Stimulated activated CD4-positive, alpha-beta T cell treated with anti-CD3 and anti-CD28 coated beads, Interleukin-1b, Interleukin-23, amount 100 ng/mL, for 24 hours (primary cell): ENCODE measurements at places on chromosomes 5 and 9.

DNA sequence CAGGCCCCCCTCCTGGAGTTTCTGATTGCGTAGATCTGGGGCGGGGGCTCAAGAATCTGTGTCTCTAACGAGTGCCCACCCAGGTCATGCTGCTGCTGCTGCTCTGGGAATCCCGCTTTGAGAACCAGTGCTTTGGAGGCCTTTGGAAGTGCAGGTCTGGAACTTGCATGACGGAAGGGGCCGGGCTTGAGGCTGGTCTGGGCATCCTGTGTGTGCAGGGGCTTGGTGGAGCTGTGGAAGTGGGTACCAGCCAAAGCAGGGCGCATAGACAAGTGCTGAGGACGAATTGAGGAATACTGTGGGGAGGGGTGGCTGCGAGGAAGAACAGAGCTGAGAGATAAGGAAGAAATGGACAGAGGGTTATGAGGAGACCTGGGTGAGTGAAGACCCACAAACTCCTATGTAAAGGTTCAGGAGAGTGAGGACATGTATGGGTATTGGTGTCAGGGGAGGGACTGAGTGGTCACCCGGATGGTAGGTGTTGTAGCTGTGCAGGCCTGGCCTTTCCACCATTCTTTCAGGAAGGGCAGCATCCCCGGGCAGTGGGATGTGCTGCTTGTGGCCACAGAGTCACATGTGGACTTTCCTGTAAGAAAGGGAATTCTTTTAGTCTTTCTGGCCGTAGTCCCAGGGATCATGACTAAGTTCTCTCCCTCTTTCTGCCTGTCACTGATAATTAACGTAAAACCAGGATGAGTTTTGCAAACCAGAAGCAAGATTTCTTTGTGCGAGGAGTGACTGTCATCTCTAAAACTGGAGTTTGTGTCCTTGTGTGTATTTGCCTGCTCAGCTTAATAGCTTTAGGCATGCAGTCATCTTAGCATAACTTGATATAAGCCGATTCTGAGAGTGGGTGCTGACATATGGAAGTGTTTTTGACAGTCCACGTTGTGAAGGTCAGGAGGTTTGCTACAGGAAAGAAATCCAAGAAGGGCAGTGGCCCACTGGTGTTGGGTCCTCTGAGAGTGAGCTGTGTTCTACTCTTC, 43.3 kb upstream of the TJP2 start:
- DNase-seq = no peak

DNA sequence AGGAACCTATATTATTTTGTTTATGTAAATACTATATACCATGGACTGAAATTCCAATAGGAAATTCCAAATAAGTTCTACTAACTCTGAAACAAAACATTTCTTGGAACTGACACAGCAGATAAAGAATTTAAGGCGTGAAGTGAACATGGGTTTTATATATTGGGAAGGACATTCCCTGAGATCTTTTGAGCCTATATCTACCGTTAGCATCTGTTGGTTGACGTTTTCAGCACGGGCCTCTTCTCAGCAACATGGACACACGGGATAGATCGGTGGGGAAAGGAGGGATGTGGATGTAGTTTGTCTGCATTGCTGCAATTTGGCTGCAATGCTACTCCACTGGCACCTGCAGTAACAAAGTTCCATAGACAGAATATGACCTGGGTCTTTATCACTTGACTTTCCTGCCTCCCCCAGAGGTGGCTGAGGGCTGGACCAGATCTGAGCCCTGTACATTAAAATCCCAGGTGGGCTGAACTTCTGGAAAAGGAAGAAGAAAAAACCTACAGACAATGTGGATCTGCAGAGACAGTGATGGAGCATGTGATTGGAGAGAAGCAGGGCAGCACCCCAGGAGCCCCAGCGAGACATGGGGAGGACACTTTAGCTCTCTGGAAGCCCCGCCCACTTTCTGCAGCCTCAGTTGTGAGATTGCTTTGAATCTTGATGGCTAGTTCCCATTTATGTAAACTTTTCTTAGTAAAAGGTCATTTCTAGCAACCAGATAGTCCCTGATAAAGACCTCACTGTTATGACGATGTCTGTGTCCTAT, 91.2 kb upstream of the CPEB4 start:
- no peak for DNase-seq

DNA sequence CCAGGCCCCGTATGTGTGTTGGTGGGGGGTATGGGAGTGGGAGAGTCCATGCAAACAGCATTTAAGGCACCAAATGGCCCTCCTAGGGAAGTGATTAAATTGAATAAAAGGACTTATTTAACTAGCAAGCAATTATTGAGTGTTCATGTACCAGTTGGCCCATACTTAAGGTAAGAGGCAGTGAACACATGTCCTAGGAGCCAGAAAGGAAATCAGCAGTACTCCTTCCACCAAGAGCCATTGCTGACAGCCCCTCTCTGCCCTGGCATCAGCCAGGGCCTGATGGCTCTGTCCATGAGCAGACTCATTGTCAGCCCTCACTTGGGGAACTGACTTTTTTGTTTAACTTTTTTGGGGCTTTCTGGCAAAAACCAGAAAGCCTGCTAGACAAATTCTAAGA, 10.4 kb upstream of the SHROOM1 start:
- DNase-seq = no peak

GRCh38 chr9:21817176-21817575, 14.7 kb downstream of the MTAP start:
- no peak for DNase-seq

GRCh38 chr9:77832639-77833038, 184.5 kb upstream of the GNA14 start:
- no peak for DNase-seq

DNA sequence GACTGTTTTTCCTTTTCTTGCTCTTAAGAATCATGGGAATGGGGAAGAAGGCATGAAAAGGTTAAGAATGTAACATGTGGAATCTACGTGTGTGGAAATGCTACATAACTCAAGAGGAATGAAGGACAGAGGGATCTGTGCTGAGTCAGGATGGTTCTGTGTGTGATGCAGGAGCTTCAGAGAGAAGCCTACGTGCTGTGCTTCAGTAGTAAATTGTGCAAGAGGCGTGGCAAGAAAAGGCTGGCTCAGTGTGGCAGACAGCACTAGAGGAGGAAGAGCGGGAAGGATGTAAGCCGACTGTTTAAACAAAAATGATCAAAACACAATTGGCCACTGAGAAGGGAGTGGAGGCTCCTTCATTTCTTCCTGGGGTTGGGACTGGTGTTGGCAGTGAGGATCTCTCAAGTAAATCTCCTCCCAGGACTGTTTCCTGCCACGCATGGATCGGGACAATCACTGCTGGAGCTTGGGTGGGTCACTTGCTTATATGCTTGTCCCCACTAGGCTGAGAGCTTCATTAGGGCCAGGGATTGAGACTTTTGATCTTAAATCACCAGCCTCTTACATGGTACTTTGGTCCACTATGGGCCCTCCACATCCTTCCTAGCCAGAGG, 59.4 kb upstream of the BASP1 start:
- no peak for DNase-seq

- no peak for DNase-seq
These were observed 47.1 kb downstream of the SH3PXD2B start for GRCh38 chr5:172407241-172407691.

DNA sequence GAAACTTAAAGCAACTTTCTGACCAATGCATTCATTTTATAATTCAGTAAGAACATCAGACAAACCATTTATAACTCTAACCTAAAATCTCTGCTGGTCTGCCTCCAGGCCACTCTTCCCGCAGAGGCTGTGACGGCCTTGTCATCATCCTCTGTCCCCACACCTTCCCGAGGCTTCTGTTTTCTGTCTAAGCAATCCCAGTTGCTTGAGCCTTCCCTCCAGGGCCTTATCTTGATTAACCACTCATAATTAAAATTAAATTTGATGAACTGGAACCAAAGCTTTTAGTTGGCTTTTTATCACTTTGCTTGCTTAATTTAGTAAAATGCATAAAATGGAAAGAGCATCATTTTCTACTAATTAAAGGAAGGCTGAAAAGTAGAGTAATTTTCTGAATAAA, 312.4 kb downstream of the DIRAS2 start:
- DNase-seq = no peak

GRCh38 chr9:69577123-69577522, 95.0 kb downstream of the APBA1 start:
- no peak for DNase-seq

GRCh38 chr5:31229266-31229665, 35.8 kb downstream of the CDH6 start:
- no peak for DNase-seq

DNA sequence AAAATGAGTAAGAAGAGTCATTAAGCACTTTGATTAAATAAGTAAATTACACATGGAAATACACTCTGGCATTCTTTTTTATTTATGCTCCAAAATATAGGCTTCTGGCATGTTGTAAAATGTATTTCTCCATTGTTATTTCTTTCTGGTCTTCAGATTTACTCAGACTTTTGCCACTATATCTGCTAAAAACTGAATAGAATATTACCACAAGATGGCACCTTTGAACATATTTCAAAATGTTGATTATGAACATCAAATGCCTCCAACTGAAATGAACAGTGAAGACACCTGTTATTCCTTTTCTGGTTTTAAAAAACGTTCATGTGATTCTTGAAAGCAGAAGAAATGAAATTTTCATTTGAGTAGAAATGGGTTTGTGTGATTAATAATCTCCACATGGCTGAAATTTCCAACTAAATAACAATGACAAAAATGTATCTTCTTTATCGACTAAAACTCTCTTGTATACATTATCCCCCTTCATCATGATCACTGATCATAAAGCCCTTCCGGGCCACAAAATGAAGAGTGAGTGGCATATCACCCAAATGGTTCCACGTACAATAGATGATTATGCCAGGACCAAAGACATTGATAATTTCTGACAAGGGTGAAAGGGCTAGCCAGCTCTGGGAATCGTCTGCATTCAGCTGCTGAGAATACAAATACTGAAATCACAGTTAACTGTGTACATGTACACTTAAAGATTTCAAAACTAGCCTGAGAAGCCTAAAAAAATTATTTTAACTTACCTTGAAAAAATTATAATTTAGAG, 23.8 kb downstream of the TYRP1 start:
- DNase-seq = no peak

GRCh38 chr5:2537378-2538145, 213.9 kb downstream of the IRX2 start:
- DNase-seq = no peak

DNA sequence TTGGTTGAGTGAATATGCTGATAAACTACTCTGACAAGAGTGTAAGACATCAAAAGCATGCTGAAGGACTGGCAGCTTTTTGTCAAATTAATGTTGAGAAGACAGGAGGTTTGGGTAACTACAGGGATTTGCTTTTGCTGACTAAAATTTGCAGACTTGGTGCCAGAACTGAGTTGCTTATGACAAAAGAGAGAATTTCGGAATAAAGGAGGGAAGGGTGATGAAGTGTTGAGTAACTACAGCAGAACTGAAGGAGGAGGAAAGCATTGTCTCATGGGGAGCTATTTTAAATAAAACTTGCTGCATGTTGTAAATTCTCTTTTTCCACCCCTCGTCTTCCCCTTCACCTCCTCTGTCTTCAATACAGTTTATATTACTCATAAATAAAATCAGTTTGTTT, 296.1 kb downstream of the YTHDC2 start:
- no peak for DNase-seq

DNA sequence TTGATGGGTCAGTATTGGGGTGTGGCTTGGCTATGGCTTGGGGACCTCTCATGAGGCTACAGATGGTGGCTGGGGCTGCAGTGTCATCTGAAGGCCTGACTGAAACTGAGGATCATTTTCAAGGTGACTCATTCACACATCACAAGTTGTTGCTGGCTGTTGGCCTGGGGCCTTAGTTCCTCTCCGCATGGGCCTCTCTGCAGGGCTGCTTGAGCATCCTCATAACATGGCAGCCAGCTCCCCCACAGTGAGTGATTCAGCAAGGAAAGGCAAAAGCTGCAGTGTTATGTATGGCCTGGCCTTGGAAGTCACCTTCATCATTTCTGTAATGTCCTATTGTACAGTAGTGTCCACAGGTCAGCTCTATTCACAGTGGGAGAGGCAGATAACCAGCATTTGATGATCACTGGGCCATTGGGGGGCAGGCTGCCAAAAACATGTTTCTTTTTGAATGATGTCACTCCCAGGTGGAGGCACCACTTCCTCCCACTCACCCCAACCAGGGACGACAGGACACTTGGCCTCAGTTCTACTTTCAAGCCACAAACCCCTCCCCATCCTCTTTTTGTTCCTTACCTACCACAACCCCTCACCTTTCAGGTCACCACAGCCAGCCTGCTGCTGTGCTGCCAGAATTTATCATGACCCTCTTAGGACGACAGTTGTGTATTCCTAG, 14.4 kb downstream of the FGD3 start:
- DNase-seq = no peak

GRCh38 chr9:95488954-95489353, 27.8 kb downstream of the PTCH1 start:
- DNase-seq = no peak

DNA sequence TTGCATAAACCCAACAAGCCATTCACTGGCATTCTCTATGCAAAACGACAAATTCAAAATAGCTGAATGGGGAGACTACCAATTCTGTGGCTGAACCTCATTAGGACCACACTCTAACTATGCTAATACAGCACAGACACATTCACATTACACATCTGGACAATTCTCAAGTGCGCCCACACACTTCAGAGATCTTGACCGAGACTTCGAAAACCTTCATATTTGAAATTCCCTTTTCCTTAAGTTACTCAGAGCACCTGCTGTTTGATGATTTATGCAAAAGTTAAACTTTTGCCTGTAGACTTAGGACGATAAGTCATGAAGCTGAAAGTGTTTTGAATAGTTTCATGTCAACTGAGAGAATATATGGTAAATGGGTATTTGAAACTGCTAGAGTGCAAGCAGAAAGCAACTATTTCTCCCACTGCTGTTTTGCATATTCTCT, 111.9 kb downstream of the FBN2 start:
- DNase-seq = no peak

- no peak for DNase-seq
These were observed 38.3 kb upstream of the EGFL7 start for GRCh38 chr9:136624184-136624951.

DNA sequence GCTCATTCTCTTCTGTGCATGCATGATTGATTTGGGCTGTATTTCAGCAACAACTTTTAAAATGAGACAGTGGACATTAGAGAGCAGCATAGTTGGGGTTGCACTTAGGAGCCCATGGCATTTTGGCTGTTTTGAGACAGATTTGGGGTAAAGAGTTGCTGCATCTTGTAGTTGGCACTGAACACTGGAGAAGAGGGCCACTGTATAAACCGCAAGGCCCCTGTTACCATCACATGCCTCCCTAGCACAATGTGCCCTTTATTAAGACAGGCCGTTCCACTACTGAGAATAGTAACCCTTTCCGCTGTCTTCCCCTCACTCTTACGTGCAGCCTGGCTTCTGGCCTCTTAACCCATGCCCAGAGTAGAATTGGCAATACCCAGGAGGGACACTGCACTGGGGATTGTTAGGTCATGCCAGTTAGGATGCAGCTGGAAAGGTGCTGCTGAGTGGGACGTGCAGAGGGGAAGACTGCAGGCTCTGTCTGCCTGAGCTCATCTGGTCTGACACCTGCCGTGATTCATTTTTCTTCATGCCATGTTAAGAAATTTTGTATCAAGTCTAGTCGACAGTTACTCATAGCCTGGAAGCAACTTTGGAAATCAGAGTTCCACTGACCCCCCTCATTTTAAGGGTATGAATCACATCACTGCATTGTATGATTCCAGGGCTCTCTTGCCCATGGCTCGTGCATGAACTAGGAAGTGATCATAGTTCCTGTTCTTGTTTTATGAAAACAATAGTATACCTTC, 146.9 kb upstream of the DMRT1 start:
- no peak for DNase-seq

GRCh38 chr5:159444441-159445082, 114.3 kb upstream of the IL12B start:
- DNase-seq = no peak
